ENCODE measurements at places on chromosomes 3 and 15. TPM values are rescaled to one million over a fixed set of nuclear protein-coding genes. Genes with fewer than 3 reads are reported as not detected.

The PPARG gene
- 45.4 TPM for total RNA-seq

The CPOX gene
- total RNA-seq, result 28.8 TPM

The NT5DC2 gene
- total RNA-seq, result 43.8 TPM

The PLA1A gene
- total RNA-seq, result not detected

The FANCD2OS gene
- not detected for total RNA-seq

The HHATL gene
- not detected for total RNA-seq

The KLHL6 gene
- total RNA-seq, result not detected

The TPRG1 gene
- total RNA-seq, result 0.17 TPM

The GPR62 gene
- total RNA-seq, result under 0.01 TPM

The APPL1 gene
- 52.7 TPM for total RNA-seq
